Breast epithelium (tissue), 4 donors: ENCODE measurements at places on chromosomes 12 and 14.

DNA sequence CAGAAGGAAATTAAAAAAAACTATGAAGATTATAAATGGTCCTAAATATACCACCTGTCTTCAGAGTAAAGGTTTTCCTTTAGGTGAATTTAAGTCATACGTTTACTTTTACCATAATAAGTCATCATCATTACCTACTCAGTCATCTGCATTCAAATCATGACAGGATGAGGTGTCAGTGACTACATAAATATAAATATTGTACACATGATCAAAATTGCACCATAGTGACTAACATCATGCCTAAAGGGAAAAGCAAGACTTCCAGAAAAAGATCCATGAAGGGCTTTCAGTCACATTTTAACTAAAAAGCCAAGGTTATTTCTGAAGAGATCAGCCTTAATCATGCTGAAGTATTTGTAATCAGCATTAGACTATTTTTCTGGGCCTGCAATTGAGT, 759.9 kb upstream of the FLRT2 start:
- DNase-seq: no peak

GRCh38 chr14:88269806-88270420, 53.2 kb downstream of the KCNK10 start:
- no peak for DNase-seq

DNA sequence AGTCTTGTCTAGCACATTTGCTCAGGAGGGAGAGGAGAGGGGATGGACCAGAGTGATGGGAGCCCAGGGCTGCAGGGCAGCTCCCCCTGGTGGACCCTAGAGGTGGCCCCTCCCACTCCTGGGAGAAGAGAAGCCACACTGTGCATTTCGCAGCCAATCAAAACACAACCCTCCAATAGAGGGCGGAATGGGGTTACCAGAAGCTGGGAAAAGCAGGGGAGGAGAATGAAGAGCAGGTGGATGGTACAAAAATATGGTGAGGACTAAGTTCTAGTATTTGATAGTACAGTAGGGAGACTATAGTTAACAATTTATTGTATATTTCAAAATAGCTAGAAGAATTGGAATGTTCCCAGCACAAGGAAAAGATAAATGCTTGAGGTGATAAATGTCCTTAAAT, 23.6 kb downstream of the VASH1 start:
- DNase-seq: peak; percentile 41

DNA sequence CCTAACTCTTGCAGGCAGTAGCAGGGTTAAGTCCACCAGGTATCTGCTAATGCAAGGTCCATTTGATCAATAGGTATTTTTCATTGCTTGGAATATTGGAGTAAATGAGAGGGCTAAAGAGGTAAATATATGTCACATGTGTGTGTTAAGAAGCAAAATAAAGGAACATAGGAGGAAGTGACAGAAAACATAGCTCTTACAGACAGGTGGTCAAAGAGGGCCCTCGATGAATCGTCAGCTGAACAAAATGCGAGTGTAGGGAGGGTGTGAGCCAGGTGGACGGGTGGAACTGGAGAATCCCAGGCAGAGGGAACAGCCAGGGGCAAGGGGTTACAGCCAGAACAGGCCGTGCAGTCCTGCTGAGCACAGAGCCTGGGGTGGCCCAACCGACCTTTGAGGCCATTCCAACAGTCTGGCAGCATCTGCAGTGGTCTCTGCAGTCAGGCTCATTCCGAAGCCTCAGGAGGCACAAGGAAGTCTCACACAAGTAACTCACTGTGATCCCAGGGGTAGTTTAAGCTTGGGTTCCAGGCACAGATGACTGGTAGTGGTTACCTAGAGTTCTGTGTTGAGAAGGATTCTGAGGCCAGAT, 43.2 kb downstream of the CCDC88C start:
- no peak for DNase-seq

GRCh38 chr12:12684375-12685106, 11.4 kb downstream of the GPR19 start:
- no peak for DNase-seq

DNA sequence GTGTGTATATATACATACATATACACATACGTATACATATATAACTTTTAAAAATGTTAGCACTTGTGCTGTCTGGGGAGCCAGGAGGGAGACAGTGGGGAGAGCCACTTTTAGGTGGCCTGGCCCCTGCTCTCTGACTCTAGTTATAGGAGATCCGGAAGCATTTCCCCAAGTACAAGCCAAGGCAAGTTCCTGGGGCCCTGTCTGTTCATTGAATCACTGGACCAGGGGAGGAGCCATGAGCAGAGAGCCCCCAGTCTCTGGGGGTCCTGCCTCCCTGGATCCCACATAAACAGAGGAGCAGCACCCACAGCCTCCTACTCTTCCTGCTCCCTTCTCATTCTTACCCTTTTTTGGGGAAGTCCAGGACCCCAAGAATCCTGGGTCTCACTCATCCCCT, 45.4 kb upstream of the TMED10 start:
- DNase-seq: no peak

GRCh38 chr12:29287622-29288021, 93.3 kb downstream of the ERGIC2 start:
- DNase-seq: no peak

- DNase-seq: peak; percentile 41
Observed at GRCh38 chr14:70807898-70808415, 1.4 kb downstream of the MAP3K9 start.

- no peak for DNase-seq
Observed at GRCh38 chr14:98952593-98953350, 319.2 kb downstream of the BCL11B start.

DNA sequence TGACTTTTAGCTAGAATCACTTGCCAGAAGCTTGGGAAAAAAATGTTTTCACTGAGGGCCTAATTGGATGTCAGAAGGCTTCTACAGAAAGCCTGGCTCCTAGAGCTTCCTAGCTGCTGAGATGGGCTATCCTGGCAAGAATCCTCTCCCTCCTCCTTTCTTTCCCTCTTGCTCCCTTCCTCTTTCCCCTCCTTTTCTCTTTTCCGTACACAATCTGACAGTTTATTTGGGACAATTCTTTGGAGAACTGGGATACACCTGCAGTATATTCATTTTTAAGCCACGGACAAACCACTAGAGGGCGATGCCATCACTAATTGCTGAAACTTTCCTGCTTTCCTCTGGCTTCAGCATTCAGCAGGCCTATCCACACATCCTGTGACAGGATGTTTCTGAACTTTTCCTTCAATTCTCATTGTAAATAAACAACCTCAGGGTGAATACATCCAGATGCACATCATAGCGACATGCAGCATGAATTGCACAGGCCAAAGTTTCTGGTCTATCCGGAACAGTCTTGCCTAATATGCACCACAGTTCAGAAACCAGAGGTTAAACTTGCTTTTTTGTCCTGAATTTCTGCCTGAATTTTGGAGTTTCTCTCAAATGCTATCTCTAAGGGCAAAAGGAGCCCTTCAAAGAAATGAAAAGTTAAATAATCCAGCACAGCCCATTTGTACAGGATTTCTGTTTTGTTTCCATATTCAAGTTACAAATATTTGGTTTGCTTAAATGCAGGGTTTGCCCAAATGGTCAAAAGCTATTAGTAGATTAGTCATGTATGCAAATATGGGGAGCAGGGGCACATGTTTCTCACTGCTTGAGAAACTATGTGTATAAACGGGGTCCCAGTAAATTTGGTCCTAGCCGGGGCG, 142.8 kb downstream of the PAWR start:
- DNase-seq: no peak

- no peak for DNase-seq
Observed at GRCh38 chr12:106285982-106286381, 16.6 kb upstream of the TCP11L2 start.

- DNase-seq: no peak
Observed at GRCh38 chr12:44750468-44750867, 125.6 kb downstream of the NELL2 start.

GRCh38 chr12:132290203-132290540, 39.2 kb downstream of the GALNT9 start:
- no peak for DNase-seq

GRCh38 chr14:53855127-53855526, 101.5 kb downstream of the BMP4 start:
- DNase-seq: no peak

DNA sequence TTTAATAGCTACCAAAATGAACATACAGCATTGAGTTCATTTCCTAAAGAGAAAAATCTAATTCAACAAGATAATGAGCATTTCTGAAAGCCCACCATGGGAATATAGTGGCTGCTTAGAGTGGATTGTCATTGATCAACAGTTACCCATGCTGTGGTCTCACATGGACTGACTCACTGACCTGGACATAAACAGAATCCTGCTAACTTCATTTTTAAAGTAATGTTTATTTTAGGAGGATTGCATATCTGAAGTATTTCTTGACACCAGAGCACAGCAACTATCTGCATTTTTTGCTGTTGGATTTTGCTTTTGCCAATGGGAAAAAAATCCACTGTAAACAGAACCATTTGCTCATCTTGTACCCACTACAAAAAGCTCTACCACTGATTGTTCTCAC, 71.7 kb downstream of the KCNC2 start:
- no peak for DNase-seq

- DNase-seq: no peak
Observed at GRCh38 chr14:91173904-91174303, 60.0 kb downstream of the DGLUCY start.

- DNase-seq: no peak
Observed at GRCh38 chr12:12180575-12180974, 86.3 kb downstream of the LRP6 start.

- no peak for DNase-seq
Observed at GRCh38 chr12:69474456-69474855, 4.3 kb downstream of the FRS2 start.

GRCh38 chr12:112314981-112315380, 67.2 kb downstream of the HECTD4 start:
- DNase-seq: no peak

GRCh38 chr14:56603648-56604047, 24.1 kb downstream of the TMEM260 start:
- DNase-seq: no peak

DNA sequence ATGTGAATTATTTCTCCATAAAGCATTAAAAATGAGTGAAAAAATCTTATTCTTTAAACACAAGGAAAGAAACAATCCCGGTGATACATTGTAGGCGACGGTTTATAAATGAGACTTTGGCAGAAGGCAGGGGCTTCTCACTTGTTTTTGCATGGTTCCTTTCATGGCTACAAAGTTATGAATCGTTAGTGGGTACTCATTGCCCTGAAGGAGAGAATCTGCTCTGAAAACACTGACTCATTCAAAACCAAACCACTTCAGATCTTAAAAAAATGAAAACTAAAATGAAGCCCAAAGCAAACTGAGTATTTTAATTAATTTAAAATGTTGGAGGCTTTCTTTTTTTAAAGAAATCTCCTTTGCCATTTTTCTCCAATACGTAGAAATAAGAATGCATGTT, 41.4 kb upstream of the AMIGO2 start:
- DNase-seq: no peak

DNA sequence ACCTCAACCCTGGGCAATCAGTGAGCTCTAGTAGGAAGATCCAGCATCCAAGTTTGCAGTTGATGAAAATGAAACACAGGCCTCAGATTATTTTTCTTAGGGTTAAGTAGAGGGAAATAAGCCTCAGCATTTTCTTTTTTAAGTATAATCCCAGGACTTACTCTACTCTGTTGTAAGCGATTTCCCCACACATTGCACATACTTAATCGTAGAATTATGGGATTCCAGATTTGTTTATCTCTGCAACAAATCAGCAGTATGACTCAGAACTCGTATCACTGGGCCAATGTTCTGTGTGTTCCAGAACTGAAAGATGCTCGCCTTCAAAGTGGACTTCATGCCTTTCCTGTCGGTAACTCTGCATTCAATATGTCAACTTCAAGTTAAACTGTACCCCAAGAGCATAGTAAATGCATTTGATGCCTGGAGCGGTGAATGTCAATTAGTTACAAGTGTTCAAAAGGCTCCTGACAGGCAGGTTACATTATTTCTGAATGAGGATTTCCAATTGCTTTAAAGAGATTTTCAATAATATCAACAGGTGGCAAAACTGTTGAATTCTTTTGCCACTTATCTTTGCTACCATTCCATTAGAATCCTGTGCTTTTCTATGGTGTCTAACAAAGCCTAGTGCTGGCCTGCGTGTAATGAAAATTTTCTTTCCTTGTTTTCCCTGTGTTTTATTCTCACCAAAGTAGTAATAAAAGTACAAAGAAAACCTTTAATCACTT, 323.8 kb upstream of the SYT1 start:
- no peak for DNase-seq

DNA sequence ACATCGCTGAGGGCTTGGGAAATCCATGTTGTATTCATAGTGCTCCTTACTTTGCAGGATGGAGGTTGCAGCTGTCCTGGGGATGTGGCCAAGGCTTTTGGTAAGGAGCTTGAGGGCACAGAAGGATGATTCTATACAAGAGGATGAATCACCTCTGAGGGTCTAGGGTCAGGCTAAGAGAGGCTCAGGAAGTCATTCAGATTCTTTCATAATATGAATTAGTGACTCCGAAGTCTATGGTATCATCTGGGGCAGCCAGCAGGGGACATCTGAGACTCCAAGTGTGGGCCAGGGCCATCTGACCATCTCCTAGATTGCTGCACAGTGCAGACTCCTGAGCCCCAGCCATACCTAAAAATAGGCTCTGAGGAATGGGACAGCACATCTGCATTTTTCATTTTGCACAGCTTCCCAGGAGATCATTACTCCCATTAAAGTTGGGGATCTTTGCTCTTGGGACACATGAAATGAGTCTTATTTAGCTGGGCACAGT, 4.8 kb downstream of the GMPR2 start:
- no peak for DNase-seq

GRCh38 chr12:94616203-94616729, 34.1 kb downstream of the TMCC3 start:
- DNase-seq: no peak

- DNase-seq: no peak
Observed at GRCh38 chr14:29222671-29223268, 456.2 kb downstream of the FOXG1 start.

DNA sequence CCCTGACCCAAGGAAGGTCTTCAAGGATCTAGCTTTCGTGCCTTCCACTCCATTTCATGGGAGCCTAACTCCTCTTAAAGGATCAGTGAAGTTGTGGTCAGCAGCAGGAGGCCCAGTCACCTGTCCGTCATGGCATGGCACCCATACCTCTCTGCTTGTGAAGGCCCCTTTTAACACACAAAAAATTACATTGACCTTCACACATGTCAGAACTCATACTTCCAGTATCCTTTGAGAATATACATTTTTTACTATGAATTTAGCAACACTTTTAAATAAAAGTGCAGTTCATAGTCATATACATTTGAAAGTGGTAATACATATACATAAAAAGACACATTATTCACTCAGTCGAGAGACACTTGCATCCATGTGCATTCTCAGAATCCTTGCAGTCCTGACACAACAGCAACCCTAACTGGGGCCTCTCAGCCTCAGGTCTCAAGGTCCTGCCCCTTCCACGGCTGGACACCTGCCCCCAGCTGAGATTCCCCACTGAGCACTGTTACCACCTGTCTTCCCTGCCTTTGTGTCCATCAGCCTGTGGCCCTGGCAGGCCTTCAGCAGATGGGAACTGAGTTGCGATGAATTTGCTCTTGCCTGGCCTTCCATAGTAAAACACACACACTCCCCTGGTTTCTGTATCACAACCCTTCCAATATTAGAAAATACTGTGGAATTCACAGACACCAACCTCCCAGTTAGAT, 3.7 kb upstream of the KRT3 start:
- no peak for DNase-seq

GRCh38 chr12:117030187-117030900, 68.9 kb downstream of the TESC start:
- DNase-seq: no peak
